ENCODE measurements at places on chromosomes 6 and 20. TPM values are rescaled to one million over a fixed set of nuclear protein-coding genes. Genes with fewer than 3 reads are reported as not detected.

DNA sequence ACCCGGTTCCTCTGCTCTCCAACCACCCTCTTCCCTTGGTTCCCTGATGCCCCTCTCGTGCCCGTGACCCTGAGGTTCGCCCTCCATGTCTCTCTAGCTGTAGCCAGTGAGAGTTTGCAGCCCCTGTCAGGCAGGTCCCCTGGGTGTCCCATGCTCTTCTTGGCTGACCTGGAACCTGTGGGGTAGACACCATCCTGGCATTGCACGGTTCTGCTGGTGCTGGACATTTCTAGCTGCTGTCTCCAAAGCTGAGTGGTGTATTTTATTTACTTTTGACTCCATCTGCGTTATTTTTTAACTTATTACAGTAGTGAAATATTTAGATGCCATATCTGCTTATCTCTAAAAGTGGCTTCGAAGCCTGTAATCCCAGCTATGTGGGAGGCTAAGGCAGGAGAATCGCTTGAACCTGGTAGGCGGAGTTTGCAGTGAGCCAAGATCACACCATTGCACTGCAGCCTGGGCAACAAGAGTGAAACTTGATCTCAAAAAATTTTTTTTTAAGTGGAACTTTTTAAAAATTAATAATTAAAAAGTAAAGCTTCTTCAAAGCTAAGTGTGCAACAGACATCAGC lies 12.5 kb downstream of the ENTPD6 start:
- no peak for DNase-seq

DNA sequence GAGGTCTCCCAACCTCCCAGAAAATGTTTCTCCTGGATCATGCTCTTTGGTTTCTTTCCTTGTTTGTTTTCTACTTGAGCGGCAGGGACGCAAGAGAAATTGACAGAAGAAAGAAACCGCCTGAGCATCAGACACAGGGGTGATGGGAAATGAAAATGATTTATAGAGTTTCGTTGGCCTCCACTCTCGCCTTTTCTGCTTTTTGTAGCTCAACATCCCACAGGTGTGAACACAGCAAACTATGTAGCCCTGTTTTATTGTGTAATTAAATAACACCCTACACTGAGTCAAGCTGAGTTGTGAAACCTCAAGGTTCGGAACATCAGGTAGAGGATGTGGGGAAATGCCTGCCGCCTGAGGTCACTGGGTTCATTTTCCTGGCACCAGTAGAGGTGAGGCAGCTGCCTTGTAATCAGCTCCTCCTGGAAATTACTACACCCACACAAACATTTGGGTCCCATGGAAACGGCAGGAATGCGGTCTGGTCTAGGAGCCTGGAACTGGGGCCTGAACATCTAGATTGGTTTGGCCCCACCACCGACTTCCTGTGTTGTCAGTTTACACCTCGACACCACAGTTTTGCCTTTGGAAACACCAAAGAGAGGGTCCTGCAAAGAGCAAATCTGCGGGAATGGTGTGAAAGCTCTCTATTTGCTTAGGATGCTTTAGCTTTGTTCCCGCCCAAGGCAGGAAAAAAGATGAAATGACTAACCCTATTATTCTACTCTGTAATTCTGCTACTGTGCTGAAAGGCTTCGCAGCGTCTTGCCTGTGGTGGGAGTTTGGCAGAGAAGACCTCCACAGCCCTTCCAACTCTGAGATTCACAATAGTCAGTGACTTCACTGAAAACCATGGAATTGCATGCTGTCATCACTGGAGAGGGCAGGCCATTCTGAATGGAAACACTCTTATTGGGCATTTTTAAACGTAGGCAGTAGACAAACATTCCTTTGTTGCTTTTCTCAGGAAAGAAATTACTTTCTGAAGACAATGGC lies 53.0 kb downstream of the ADAT2 start:
- DNase-seq = peak; percentile 54

RBPJL gene
- total RNA-seq = not detected

DPPA5 gene
- total RNA-seq = not detected
